ENCODE measurements at places on chromosomes 3 and 15. TPM values are rescaled to one million over a fixed set of nuclear protein-coding genes. Genes with fewer than 3 reads are reported as not detected.

The SUCNR1 gene
- not detected for total RNA-seq

The GRK7 gene
- not detected for total RNA-seq

The DIPK2A gene
- 8.0 TPM for total RNA-seq

DNA sequence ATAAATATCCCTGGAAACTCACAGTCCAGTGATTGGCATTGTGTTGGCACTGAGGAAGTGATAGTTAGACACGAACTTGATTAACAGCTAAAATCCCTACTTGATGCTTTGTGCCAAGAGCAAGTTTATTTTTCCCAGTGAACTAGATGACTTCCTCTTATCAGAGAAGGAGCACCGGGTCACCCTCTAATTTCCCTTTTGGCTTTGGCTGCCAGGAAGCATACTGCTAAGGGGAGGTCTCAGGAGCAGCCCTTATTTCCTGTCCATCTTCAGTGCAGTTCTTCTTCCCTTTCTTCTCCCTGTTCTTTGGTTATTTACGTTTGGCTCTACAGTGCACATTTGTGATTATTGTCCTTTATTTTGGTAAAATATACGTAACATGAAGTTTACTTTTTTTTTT is 13.0 kb downstream of the FBLN2 start:
- no peaks in the 10 kb centered on the region for H3K36me3 ChIP-seq
- no peaks in the 10 kb centered on the region for H3K4me1 ChIP-seq
- no peak overlapping the region for H3K4me3 ChIP-seq
- no peak overlapping the region for H3K27ac ChIP-seq
- no peak for DNase-seq

DNA sequence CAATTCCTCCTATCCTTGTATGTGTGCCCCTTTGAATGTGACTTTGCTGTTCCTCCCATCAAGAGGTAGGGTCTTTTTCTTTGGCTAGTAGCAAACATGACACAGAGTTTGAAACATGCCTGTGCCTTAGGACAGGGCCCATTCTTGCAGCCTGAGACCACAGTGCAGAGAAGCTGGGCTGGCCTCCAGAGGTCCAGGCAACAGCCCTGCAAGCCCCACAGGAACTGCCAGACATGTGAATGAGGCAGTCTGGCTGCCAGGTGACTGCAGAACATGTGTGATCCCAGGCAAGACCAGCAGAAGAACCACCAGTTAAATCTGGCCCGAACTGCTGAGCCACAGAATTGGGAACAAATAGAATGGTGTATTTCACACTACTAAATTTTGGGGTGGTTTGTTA is 1.2 kb upstream of the HGD start:
- no peak overlapping the region for H3K4me3 ChIP-seq
- peaks cover 45% of the 10 kb centered on the region for H3K4me1 ChIP-seq
- peak overlapping the region; percentile 99 for H3K27ac ChIP-seq
- peak; percentile 19 for DNase-seq
- H3K27me3 ChIP-seq: no peaks in the 10 kb centered on the region

- peaks cover 77% of the 10 kb centered on the region for H3K4me1 ChIP-seq
- no peaks in the 10 kb centered on the region for H3K27me3 ChIP-seq
- no peaks in the 10 kb centered on the region for H3K36me3 ChIP-seq
These were observed 3.4 kb downstream of the LRIG1 start for GRCh38 chr3:66497288-66497984.

DNA sequence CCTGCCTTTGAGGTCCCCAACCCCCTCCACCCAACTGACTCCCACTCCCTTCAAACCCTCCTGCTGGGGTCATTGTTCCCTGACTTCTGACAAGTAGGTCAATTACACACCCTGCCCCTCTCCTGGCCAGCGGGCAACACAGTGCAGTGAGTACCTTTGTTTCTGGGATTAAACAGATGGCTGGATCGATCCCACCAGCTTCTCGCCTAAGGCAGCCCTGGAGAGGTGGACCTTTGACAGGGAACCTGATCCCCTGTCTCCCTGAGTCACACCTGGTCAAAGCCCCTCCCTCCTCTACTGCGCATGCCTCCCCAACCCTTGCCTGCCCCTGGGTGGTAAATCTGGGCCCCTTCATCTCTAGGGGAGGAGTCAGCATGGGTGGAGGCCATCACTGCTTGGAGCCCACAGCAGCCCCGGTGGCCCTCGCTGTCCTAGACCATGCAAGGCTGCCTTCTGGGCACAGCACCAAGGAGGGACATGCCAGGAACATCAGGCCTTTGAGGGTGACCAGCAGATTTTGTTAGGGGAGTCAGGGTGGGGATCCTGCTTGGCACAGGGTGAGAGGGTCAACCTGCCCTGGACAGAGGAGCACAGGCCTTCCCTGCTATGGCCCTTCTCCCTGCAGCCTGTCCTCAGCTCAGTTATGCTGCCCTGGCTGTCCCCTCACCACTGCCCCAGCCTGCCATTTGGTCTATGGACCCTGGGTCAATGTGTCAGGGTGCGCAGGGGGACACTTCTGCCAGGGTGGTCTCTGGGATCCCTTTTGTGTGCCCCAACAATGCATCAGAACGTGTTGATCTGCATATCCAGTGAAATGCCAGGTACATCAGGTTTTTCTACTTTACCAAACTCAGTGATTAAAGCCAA is 9.8 kb upstream of the PRR23E start:
- H3K4me3 ChIP-seq: no peak overlapping the region
- no peaks in the 10 kb centered on the region for H3K27me3 ChIP-seq
- no peaks in the 10 kb centered on the region for H3K4me1 ChIP-seq
- H3K27ac ChIP-seq: no peak overlapping the region
- H3K36me3 ChIP-seq: no peaks in the 10 kb centered on the region

DNA sequence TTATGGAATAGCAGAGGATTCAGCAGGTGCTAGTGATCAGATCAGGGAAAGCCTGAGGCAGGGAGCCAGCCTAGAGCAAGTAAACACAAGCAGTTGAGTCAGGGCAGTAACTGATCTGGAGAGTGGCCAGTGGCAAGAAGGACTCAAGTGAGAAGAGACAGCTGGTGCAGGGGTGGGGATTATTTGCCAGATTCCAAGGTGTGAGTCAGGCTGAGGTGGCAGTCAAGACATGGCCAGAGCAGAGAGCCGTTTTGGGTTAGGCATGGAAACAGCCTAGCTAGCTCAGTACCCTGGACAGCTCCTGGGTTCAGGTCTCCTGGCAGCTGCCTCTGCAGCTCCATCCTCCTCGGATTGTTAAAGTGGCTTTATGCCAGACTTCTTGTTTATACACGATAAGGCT is 281.9 kb upstream of the ONECUT1 start:
- no peaks in the 10 kb centered on the region for H3K36me3 ChIP-seq
- peak; percentile 35 for DNase-seq
- no peaks in the 10 kb centered on the region for H3K4me1 ChIP-seq
- no peak overlapping the region for H3K27ac ChIP-seq

- no peak for DNase-seq
- no peak overlapping the region for H3K4me3 ChIP-seq
- peaks cover 25% of the 10 kb centered on the region for H3K4me1 ChIP-seq
- H3K27ac ChIP-seq: no peak overlapping the region
- no peaks in the 10 kb centered on the region for H3K36me3 ChIP-seq
- H3K27me3 ChIP-seq: no peaks in the 10 kb centered on the region
These were observed 2.1 kb downstream of the RHOV start for GRCh38 chr15:40871749-40872617.

GRCh38 chr3:46858456-46858855 is 4.8 kb downstream of the MYL3 start:
- peaks cover 17% of the 10 kb centered on the region for H3K27me3 ChIP-seq
- no peak for DNase-seq
- H3K4me3 ChIP-seq: no peak overlapping the region
- peaks cover 23% of the 10 kb centered on the region for H3K4me1 ChIP-seq
- no peaks in the 10 kb centered on the region for H3K36me3 ChIP-seq

GRCh38 chr3:188431040-188431439 is 277.1 kb downstream of the LPP start:
- no peak for DNase-seq
- H3K4me3 ChIP-seq: no peak overlapping the region
- no peak overlapping the region for H3K27ac ChIP-seq
- no peaks in the 10 kb centered on the region for H3K27me3 ChIP-seq
- H3K36me3 ChIP-seq: no peaks in the 10 kb centered on the region

GRCh38 chr15:98398056-98398455 is 250.3 kb upstream of the IGF1R start:
- no peak for DNase-seq
- H3K36me3 ChIP-seq: no peaks in the 10 kb centered on the region
- no peak overlapping the region for H3K27ac ChIP-seq
- H3K4me3 ChIP-seq: no peak overlapping the region

- no peaks in the 10 kb centered on the region for H3K27me3 ChIP-seq
- H3K4me3 ChIP-seq: no peak overlapping the region
- H3K4me1 ChIP-seq: no peaks in the 10 kb centered on the region
- no peak overlapping the region for H3K27ac ChIP-seq
- DNase-seq: no peak
These were observed 164.5 kb upstream of the PROK2 start for GRCh38 chr3:71949442-71949841.

The NT5DC2 gene
- 105 TPM for total RNA-seq

GRCh38 chr15:42373274-42373673 is 14.0 kb downstream of the CAPN3 start:
- DNase-seq: peak; percentile 44
- H3K36me3 ChIP-seq: no peaks in the 10 kb centered on the region

The AGBL1 gene
- not detected for total RNA-seq

GRCh38 chr3:14151471-14152083 is 26.7 kb downstream of the TMEM43 start:
- H3K36me3 ChIP-seq: peaks cover 21% of the 10 kb centered on the region
- no peaks in the 10 kb centered on the region for H3K27me3 ChIP-seq
- no peak for DNase-seq
- no peaks in the 10 kb centered on the region for H3K4me1 ChIP-seq
- no peak overlapping the region for H3K27ac ChIP-seq

The GPR176 gene
- 0.15 TPM for total RNA-seq

The STRIT1 gene
- not detected for total RNA-seq

The NPAP1 gene
- total RNA-seq: not detected

DNA sequence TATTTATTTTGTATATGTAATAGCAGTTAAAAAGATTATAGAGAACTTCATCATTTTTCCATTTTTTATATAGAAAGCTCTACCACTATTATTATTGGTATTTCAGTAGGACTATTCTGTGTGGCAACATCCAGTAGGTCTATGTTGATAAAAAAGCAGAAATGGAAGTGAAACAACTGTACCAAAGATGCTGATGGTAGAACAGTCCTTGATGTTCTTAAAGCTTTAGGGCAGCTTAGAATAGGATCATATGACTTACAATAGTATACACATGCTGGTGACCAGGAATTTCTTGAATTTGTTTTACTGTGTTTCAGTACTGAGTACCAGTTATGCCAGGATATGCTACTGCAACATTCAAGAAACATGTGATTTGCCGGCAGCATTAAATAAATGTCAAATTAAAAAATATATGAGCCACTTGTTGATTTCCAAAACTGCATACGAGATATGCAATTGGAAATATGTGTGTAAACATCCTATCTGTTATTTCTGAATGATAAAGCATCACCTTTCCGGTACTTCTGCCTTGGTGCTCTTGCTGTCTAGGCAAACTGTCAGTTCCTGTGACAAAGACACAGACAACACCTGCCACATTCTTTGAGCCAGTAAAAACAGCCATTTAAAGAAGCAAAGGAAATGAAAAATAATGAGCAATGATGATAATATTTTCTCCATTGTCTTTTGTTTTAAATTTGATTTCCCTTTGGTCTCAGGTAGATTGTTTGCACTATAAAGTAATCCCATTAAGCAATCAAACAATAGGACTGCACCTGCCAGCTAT is 649.2 kb downstream of the ZPLD1 start:
- H3K4me3 ChIP-seq: no peak overlapping the region
- no peaks in the 10 kb centered on the region for H3K4me1 ChIP-seq
- H3K27ac ChIP-seq: no peak overlapping the region
- H3K36me3 ChIP-seq: no peaks in the 10 kb centered on the region
- DNase-seq: no peak

GRCh38 chr15:70400766-70401541 is 303.2 kb upstream of the TLE3 start:
- no peak overlapping the region for H3K27ac ChIP-seq
- H3K36me3 ChIP-seq: no peaks in the 10 kb centered on the region
- H3K27me3 ChIP-seq: 0 out of 3 replicates have a peak, but pooled peaks cover 4% of the 10 kb centered on the region
- no peak for DNase-seq
- no peaks in the 10 kb centered on the region for H3K4me1 ChIP-seq

The GPR15 gene
- not detected for total RNA-seq

DNA sequence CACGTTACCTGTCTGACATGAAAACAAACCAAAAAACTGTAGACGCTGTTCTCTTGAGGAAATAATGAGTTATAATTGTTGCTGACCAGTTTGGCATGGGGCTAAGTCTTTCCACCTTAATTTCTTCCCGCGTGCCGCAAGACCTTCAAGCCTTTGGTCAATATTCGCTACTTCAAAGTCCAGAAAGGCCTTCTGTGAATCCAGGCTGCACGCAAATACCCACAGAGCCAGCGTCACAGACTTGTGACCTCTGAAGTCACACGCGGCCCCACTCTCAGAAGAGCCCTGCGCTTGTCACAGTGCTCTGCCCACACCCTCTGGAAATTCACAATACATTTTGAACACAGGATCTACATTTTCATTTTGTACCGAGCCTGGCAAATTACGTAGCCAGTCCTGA is 275.2 kb downstream of the SHQ1 start:
- no peaks in the 10 kb centered on the region for H3K36me3 ChIP-seq
- H3K27ac ChIP-seq: peak overlapping the region; percentile 89
- H3K4me3 ChIP-seq: no peak overlapping the region
- DNase-seq: peak; percentile 38

The PGBD4 gene
- 1.3 TPM for total RNA-seq

DNA sequence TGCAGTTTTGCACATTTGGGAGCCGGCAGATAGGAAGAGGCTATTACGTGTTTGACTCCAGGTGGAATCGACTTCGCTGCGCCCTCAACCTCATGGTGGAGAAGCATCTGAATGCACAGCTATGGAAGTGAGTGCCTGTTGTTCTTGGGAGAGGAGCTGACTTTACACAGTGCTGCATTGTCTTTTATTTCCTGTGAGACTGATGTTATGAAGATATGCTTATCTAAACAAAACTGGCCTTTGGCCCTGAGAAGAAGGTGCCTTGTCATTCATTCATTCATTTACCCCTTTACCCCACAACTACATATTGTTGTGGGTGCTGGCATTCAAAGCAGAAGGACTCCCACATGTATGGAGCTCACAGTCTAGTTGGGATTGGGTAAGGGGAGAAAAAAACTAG is 32.6 kb downstream of the PSMD6 start:
- DNase-seq: peak; percentile 58
- H3K4me3 ChIP-seq: no peak overlapping the region
- peak overlapping the region; percentile 34 for H3K27ac ChIP-seq
- H3K4me1 ChIP-seq: peaks cover 19% of the 10 kb centered on the region

- H3K27ac ChIP-seq: no peak overlapping the region
- H3K36me3 ChIP-seq: peaks cover 31% of the 10 kb centered on the region
- H3K4me3 ChIP-seq: no peak overlapping the region
- no peaks in the 10 kb centered on the region for H3K27me3 ChIP-seq
- peaks cover 48% of the 10 kb centered on the region for H3K4me1 ChIP-seq
These were observed 107.2 kb downstream of the IL1RAP start for GRCh38 chr3:190620886-190621608.

The ZNF280D gene
- 13.1 TPM for total RNA-seq

GRCh38 chr15:38631119-38632075 is 66.8 kb upstream of the RASGRP1 start:
- H3K27ac ChIP-seq: no peak overlapping the region
- no peaks in the 10 kb centered on the region for H3K4me1 ChIP-seq
- no peak for DNase-seq

The MYRIP gene
- total RNA-seq: 0.60 TPM
